Neural crest cell (in vitro differentiated cells): ENCODE measurements at places on chromosomes 16 and 17.

- no peak for DNase-seq
These were observed 7.7 kb upstream of the DCTPP1 start for GRCh38 chr16:30437511-30438046.

DNA sequence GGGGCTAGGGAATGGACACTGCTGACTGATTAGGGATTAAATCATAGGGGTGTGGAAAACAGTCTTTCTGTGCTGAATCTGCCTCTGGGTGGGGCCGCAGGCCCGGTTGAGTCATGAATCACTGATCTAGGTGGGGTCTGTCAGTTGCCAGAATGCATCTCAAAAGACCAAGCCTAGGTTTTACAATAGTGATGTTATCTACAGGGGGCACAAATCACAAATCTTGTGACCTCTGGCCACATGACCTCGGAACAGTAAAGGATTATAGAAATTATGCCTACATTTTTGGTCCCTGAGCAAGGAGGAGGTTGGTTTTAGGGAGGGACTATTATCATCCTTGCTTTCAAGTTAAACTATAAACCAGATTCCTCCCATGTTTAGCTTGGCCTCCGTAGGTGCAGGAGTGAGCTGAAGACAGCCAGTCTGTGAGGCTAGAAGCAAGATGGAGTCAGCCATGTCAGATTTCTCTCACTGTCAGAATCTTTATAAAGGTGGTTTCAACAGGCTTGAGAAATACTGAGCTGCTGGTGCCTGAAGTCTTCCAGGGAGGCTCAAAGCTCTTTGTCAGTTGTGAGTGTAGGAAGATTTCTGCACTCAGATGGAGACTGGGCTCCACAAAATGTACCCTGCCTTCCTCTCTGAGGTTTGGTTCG, 12.9 kb downstream of the GNGT2 start:
- DNase-seq = no peak

- DNase-seq = no peak
These were observed 39.3 kb downstream of the TSC2 start for GRCh38 chr16:2086812-2087747.

GRCh38 chr16:30352488-30353401, 2.4 kb downstream of the CD2BP2 start:
- no peak for DNase-seq

GRCh38 chr17:4920351-4921048, 11.6 kb upstream of the GP1BA start:
- no peak for DNase-seq

- DNase-seq = no peak
These were observed 225.6 kb downstream of the MSI2 start for GRCh38 chr17:57481910-57482391.

- no peak for DNase-seq
These were observed 28.7 kb downstream of the NOS2 start for GRCh38 chr17:27771586-27771985.

GRCh38 chr16:67181346-67181745, 2.4 kb downstream of the MATCAP1 start:
- DNase-seq = no peak

DNA sequence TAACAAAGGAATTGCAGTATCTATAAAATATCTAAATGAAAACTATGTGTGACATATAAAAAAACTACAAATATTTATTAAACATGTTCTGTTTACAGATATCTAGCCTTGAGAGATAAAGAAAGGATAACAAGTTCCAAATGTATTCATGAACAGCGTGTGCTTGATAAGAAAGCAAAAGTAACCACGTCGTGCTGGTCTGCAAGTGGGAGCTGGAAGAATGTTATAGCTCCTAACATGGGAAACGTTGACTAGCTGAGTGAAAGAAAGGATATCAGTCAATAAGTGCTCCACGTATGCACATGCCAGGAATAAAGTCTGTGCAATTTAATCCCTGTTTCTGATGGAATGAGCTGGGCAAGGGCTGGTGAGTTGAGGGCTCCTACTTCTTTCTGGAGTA, 71.2 kb upstream of the CDYL2 start:
- DNase-seq = no peak

DNA sequence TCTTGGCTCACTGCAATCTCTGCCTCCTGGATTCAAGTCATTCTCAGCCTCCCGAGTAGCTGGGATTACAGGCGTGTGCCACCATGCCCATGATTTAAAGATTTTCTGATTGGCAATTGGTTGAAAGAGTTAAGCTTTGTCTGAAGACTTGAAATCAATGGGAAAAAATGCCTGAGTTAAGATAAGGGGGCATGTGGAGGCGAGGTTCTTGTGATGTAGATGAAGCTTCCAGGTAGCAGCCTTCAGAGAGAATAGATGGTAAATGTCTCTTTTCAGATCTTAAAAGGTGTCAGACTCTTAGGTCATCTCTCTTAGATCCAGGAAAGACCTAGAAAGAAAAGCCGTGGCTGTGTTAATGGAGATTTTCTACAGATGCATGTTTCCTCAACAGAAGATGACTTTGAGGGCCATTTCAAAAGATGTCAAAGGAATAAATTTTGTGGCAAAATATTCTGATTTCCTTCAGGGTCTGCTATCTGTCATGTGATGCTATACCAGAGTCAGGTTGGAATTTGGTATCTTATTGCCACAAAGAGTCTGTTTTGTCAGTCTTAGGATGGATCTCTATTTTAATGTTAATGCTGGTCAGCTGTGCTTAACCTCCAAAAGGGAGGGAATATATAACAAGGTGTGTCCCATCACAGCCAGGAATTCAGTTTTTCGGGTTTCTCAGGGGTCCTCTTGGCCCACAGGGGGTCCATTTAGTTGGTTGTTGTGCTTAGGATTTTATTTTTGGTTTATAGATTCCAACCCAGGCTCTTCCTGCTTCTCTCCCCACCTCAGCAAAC, 58.3 kb upstream of the AKTIP start:
- no peak for DNase-seq

- DNase-seq = no peak
These were observed 62.0 kb downstream of the GAS7 start for GRCh38 chr17:10136258-10136981.

DNA sequence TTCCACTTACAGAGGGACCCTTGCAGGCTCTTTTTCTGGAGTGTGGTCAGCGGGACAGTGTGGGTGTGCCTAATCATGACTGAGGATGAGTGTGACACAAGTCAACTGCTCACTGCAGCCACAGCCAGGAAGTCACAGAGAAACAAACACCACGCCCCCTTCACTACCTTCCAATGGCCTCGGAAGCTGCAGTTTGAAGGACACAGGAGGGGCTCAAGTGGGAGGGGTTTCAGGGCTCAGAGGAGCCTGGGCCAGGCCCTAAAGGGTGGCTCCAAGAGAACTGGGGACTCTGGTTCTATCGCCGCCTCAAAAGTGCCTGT, 116.2 kb upstream of the SDK2 start:
- DNase-seq = no peak

DNA sequence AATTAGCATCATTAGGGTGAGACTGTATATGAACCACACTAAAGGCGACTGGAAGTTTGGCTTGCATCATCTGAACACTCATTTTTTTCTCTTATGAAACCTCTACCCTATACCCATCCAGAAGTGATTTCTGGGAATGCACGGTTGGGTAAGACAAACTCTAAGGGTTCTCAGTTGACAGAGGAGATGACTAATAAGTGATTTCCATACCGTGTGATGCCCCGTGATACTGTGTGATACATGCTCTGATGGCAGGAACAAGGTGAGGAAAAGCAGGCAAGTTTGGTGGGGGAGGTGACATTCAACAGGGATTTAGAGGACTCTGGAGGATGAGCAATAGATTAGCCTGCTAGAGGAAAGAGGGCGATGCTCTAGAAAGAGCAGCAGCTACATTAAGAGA, 156.4 kb upstream of the CCL2 start:
- DNase-seq = no peak

DNA sequence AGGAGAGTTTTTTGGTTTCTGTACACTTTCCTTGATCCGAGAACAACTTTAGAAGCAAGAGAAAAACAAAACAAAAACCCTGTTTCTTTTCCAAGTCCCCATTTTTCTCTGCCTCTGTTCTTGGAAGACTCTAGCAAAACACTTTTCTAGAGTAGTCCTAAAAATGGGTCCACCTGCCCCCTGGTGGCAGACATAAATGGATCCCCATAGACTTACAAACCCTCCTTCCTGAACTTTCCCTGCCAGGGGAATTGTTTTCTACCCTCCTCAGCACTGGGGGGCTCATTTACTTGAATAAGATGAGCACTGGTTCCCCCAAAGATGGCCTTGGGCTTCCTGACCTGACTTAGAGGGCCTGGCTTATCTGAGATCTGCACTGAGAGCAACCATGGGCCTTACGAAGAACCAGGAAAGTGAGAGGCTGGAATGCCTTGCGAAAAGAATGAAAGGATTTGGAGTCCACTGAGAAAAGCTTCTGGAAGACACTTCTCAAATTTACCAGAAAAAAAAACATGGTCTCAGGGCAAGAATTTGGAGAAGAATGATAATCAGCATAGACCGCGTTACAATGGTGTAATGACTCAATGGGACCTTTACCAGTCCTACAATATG, 48.0 kb upstream of the CDYL2 start:
- no peak for DNase-seq

- no peak for DNase-seq
These were observed 122.2 kb downstream of the IRX5 start for GRCh38 chr16:55052741-55053415.

- DNase-seq = no peak
These were observed 278.9 kb downstream of the SNX29 start for GRCh38 chr16:12255473-12255872.

DNA sequence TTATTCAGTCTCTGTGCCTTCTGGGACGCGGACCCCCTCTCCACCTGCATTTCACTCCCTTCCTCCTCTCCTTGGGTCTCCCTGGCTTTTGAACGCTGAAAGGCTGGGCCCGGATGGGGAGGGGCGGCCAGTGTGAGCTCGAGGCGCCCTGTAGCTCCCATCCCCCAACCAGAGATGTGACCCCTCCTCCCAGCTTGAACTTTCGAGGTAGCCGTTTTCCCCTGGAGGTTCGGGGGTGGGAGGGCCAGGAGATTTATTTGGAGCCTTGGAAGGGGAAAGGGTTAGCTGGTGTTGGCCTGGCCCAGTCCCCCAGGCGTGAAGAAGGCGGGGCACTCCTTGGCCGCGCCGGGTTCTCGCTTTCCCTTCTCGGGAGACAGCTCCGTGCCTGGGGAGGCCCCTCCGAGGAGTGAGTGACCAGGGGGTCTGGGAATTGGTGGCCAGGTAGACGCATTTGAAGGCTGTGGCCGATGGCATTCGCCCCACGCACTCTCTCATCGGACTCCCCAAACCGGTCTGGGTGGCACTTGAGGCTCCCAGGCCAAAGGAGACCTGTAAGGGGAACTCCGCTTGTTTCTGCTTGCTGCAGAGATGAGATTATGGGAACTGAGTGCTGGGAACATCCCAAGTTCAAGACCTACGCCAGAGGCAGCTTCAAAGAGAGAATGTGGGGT, 942 bp downstream of the LDAF1 start:
- DNase-seq = peak; percentile 18

DNA sequence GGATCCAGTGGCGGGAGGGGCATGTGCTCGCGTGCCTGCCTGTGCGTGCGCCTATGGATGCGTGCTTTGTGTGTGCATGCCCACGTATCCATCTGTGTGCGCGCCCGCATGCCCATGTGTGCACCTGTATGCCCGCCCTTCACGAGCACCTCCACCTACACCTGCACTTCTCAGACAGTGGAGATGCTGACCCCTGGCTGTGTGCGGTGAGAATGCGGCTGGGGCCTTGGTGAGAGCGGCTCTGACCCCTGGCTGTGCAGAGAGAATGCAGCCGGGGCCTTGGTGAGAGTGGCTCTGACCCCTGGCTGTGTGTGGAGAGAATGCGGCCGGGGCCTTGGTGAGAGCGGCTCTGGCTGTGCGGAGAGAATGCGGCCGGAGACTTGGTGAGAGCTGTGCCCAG, 33.9 kb downstream of the AXIN1 start:
- peak; percentile 15 for DNase-seq

- DNase-seq = no peak
These were observed 22.6 kb downstream of the MXRA7 start for GRCh38 chr17:76688165-76688622.

DNA sequence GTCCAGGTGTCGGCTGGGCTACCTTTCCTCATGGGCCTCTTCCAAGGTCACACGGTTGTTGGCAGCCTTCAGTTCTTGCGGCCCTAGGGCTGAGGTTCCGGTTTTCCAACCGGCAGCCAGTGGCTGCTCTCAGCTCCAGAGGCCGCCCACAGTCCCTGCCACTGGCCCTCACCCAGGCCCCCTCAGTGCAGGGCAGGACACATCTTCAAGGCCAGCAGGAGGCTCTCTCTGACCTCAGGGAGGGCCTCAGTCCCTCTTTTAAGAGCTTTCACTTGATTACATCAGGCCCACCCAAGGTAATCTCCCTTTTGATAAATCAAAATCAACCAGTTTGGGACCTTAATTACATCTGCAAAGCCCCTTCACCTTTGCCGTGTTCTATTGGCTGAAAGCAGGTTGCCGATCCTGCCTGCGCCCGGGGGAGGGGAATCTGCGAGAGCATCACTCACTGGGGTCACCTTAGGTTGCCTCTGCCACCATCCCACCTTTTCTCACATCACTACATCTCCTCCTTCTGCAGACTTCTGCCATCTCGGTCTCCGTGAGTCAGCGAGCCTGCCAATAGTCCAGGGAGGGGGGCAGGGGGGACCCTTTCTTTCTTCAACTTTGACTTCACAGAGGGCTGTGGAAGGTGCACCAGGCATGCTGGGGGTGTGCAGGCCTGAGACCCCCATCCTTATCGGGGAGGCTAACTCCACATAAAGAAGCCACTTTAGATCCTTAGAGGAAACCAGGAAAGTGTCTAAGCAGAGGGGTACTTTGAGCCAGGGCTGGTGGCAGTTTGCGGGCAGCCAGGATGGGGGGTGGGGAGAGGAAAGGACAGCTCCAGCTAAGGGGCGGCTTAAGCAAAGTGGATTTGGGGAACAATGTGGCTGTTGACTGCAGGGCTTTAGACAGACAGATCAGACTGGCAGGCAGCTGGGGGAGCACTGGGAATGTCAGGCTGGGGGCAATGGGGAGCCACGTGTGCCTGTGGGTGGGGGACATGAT, 28.8 kb upstream of the NXPH3 start:
- no peak for DNase-seq

GRCh38 chr16:19173649-19174383, 5.8 kb downstream of the SYT17 start:
- no peak for DNase-seq

DNA sequence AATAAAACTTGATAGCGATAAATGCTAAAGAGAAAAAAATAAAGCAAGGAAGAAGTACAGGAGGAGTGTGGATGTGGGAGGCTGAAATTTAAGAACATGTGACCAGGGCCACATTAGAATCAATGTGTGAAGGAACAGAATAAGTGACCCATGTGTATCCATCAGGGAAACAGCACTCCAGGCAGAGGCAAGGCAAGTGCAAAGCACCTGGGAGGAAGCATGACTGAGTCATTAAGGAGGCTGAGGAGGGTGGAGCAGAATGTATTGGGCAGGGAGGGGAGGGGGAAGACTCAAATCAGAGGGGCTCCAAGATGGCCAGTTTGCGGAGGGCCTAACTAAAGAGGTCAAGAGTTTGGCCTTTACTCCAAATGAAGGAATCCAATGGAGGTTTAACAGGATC, 8.0 kb downstream of the CDR2 start:
- DNase-seq = no peak
